ENCODE measurements at places on chromosomes 16 and 17.

GRCh38 chr16:68083239-68083781, 1.9 kb upstream of the NFATC3 start:
- no peak for DNase-seq

GRCh38 chr17:57234739-57235092, 21.6 kb upstream of the MSI2 start:
- no peak for DNase-seq

DNA sequence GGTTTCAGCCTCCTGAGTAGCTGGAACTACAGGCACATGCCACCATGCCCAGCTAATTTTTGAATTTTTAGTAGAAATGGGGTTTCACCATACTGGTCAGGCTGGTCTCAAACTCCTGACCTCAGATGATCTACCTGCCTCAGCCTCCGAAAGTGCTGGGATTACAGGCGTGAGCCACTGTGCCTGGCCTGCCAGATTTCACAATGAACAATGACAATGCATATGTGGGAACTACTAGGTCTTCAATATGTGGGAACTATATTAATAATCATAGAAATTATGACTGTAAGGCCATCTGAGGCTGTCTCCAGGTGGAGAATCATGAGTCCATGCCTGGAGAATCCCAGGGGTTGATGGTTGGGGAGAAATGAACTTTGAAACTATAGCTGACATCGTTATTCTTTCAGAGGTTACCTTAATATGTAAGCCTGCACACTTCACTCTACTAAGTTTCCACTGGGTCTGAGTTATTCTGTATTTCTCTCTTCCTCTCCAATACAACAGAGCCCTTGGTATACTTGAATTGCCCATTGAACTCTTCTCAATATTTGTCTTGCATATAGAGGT, 7.2 kb upstream of the DRC7 start:
- DNase-seq: no peak

DNA sequence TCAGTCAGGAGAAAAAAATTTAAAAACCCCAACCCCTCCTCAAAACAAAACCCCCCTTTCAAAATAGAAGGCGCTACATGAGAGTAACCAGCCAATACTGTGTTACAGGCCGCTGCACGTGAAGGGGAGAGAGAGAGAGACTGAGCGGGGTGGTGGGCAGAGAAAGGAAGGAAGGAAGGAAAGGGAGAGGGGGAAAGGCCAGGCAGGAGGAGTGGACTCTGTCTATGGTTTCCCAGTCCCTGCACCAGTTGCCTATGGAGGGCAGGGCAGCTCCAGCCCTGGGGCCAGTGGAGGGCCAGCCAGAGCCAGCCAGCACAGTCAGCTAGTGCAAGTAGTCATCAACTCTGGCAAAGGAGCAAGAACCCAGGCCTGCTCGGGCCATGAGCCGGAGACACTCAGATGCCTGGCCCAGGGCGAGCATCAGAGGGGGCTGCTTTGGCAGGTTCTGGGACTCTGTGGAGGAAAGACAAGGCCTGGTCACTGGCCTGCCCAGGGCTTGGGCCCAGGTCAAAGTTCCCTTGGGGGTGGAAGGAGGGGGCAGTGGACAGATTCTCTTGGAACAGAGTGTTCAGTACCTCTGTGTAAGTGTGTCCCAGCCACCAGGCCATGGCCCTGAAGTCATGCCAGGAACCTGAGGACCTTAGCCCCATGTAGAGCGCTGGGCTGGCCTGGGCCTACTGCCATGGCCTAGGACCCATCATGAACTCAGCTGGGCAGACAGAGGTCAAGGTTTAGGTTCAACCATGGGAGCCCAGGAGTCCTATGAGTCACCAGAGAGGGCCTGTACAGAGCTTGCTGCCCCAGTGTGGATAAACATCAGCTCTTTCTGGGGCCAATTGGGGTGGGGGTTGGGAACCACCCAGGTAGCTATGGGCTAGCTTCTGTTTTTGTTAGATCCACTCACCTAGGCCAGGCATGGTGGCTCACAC, 7.3 kb upstream of the GFOD2 start:
- no peak for DNase-seq

DNA sequence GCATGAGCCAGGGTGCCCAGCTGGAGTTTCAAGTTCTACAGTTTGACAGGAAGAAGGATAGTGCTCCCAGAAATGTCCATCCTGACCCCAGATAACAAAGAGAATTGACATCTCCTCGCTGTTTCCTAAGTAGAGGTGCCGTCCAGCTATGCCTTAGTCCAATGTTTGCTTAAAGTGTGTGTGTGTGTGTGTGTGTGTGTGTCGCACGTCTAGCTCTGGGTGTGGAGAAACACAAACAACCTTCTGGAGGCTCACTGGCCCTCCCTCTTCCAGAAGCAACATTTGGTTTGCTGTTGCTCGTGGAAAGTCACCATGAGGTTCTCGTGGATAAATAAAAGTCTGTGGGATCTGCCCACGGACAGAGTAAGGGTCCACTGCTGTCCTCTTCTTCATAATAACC, 22.1 kb downstream of the EMP2 start:
- DNase-seq: no peak

DNA sequence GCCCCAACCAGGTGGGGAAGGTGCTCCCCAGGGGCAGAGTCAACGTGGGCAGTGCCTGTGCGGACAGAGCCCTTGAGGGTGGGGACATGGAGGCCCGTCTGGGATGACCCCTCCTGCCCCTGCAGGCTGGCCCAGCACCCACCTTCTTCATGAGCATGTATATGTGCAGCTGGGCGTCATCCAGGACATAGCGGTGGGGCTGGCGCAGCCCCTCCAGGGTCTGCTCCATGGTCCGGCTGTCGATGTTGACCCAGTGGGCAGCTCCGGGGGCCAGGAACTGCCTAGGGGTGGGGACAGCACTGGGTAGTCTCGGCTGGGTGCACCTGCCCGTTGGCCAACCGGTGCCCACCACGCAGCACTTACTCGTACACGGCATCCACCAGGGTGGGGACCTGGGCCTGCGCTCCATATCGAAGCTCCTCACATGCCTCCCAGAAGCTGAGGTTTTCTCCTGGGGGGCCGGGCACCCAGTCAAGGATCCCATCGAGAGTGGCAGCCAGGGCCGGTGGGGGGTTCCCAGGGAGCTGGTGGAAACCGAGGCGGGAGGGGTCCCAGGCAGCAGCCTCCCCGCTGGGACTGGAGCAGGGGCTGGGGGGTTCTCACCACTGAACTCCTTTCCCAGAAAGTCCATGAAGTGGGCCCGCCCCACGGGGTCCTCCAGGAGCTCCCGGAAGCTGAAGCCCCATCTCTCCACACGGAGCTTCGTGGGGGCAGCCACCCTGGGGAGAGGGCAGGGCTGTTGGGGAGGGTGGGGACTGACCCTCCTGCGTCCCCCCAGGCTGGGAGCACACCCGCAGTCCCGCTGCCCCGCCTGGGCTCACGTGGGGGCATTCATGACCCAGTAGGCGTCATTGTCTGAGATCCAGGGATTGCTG, 5.1 kb downstream of the RGS11 start:
- no peak for DNase-seq

GRCh38 chr17:77319211-77320043, 178.7 kb downstream of the SEC14L1 start:
- peak; percentile 54 for DNase-seq

GRCh38 chr16:4052801-4053293, 63.4 kb downstream of the ADCY9 start:
- DNase-seq: no peak

DNA sequence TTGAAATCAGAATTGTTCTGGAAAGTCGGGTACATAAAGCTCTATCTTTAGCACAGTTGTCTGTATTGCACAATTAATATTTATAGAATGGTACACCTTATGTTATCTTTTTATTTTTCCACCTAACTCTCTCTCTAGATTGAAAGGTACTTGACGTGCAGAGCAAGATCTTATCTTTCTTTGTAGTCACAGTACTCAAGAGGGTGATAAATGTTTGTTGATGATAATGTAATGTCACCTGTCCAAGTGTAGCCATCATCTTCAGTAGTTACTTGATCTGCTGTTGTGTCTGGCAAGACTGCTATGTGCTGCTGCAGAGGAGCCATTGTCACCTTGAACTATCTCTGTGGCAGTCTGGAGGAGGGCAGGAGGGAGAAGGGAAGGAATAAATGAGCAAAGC, 5.3 kb downstream of the HMOX2 start:
- no peak for DNase-seq

GRCh38 chr16:6146356-6146755, 1048.8 kb upstream of the EEF2KMT start:
- no peak for DNase-seq
